ENCODE measurements at places on chromosomes 2 and 18.

DNA sequence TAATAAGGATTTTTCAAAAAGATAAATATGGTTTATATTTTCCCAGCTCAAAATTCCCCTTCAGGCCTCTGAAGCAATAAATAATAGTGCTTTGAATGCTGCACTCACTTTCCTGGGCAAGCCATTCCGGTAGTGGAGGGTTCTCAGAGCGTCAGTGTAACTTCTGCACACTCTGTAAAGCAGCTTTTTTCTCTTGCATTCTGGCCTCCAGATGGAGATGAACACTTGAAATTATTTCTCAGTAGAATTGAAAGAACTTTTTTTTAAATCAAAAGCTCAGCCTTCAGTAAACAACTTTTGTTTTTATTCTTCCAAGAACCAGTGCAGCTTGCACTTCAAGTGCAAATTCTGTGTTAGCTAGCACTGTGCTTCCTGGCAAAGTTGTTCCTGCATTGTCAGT is 281.1 kb upstream of the RAB12 start:
- no peak for DNase-seq

DNA sequence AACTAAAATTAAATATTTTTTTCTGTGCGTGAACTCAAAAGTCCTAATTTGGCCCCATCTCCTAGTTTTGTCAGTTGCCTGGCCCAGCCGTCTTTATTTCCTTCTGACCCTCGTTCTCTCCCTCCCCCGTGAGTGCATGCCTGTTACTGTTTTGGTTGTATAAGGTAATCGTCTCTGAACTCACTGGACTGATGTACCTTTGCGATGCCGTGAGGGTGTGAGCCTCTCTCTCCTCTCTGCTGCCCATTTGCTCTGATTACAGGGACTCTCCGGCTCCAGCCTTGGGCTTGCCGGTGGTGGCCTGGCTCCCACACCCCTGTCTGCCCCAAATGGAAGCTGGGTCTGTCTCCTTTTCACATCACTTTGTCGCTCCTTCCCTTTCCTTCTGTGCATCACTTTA is 66.5 kb upstream of the RBM44 start:
- no peak for DNase-seq

- no peak for DNase-seq
These were observed 21.2 kb downstream of the GPC1 start for GRCh38 chr2:240456447-240457222.

GRCh38 chr2:75113231-75113869 is 86.0 kb downstream of the TACR1 start:
- no peak for DNase-seq

- no peak for DNase-seq
These were observed 833.0 kb downstream of the SLC4A3 start for GRCh38 chr2:220460257-220460985.

- no peak for DNase-seq
These were observed 113.8 kb upstream of the RGPD4 start for GRCh38 chr2:107712857-107713256.

DNA sequence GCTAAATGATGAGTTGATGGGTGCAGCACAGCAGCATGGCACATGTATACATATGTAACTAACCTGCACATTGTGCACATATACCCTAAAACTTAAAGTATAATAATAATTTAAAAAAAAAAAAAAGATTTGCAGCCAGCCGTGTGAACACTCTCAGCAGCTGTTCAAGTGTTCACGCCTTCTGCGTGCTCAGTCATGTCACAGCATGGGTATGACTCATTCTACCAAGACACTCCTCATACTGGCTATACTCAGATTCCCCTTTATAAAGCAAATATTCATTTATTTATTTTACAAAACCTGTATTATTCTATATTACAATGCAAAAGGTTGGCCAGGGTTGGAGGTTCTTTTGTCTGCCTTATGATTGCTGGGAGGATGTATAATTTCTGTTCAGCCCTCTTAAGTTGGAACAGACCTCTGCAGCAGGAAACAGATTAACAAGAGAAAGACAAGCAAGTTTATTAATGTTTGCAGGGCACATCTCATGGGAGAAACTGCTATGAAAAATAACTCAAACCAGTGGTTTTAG is 1230.6 kb upstream of the CHAC2 start:
- no peak for DNase-seq

DNA sequence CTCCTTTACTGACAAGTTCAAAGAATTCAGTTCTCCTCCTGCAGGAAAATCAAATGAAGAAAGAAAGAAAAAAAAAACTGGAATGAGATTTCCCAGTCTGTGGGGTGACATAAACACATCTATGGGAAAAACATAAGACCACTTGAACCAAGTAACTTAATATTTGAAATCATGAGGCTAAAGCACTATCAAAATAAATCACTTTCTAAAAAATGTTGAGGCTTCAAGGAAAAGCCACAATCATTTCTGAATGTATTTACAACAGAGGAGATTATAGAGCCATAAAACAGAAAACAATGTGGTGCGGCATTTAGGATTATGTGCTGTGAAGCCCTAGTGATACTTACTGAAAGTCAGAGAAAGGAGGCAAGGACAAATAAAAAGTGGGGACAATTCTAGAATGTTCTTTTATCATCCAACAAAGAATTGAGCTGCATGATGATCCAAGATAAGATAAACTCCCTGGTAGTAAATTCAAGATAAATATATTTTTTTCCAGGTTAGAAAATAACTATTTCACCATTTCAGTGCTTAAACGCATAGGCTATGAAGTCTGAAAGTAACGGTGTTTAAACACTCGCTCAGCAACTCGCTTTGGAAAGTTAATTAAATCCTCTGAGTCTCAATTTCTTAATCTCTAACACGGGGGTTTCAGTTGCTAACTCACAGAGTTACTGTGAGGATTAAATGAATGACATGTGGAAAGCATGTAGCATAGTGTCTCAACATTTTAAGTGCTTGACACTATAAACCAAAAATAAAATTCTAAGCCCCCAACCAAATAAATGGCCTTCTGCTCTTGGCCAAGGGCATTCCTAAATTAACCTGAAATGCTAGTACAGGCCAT is 288.5 kb downstream of the AGPS start:
- DNase-seq: no peak

- no peak for DNase-seq
These were observed 488.6 kb downstream of the CPS1 start for GRCh38 chr2:211045025-211045424.

DNA sequence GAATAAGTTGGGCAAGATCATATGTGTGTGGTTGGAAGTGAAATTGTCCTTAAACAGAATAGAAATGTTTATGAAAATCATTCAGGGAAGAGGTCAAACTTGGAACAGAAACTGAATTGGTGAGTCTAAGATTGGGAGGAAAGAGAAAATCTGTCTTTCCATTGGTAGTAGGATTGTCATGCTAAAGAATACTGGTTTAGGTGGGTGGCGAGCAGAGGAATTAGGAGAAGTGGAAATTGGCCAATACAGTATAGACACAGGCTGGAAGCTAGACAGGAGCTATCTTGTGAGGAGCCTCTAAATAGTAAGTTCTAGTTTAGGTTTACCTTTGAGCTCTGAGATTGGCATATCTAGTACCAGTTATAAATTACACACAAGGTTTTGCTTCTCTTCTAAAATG is 80.9 kb upstream of the KYNU start:
- no peak for DNase-seq

DNA sequence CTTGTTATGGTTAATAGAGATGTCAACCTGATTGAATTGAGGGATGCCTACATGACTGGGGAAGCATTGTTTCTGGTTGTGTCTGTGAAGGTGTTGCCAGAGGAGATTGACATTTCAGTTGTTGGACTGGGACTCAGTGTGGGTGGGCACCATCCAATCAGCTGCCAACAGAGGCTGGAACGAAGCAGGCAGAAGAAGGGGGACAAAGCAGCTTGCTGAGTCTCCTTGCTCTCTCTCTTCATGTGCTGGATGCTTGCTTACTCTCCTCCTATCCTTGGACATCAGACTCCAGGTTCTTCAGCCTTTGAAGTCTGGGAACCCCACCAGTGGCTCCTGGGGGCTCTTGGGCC is 22.2 kb upstream of the SMAD4 start:
- DNase-seq: no peak

- no peak for DNase-seq
These were observed 255.8 kb upstream of the EPAS1 start for GRCh38 chr2:46041434-46041833.

GRCh38 chr2:1993711-1994682 is 249.7 kb upstream of the PXDN start:
- no peak for DNase-seq

DNA sequence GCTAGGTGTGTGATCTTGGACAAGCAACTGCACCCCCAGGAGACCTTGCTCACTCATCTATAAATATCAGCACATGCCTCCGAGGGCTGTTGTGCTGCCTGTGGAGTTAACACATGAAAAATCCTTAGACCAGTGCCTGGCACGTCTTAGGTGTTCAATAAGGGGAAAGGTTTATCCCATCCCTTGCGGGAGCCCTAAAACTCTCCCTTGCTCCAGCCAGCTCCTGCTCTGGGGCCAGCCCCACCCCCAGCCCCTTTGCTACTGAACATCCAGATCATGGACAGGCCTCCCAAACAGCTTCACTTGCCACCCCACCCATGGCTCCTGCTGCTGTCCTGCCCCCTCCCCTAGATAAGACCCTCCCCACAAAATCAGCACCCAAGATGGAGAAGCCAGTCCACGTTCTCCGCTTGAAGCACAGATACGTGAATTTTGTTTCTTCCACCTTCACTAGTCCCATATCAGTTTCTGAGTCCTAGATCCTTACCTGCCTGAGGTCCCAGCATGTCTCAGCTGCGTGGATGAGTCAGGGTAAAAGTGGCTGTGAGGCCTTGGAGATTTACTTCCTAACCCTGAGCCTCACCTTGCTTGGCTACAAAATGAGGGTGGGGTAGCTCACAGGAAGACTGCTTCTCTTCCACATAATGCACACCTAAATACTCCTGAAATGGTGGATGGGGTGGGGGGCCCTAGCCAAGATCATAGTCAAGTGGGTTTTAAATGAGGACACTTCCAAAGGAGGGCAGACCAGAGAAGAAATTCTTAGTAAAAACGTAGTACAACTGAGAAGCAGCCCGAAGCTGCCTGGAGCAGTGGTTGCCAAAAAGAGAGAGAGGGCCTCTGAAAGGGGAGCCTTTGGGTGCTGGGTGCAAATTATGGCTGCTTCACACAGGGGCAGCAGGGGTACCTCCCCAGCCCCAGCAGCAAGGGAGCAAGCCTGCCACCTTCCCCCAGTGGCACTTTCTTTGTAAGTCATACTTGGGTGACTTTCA is 40.4 kb downstream of the C1QL2 start:
- DNase-seq: no peak

DNA sequence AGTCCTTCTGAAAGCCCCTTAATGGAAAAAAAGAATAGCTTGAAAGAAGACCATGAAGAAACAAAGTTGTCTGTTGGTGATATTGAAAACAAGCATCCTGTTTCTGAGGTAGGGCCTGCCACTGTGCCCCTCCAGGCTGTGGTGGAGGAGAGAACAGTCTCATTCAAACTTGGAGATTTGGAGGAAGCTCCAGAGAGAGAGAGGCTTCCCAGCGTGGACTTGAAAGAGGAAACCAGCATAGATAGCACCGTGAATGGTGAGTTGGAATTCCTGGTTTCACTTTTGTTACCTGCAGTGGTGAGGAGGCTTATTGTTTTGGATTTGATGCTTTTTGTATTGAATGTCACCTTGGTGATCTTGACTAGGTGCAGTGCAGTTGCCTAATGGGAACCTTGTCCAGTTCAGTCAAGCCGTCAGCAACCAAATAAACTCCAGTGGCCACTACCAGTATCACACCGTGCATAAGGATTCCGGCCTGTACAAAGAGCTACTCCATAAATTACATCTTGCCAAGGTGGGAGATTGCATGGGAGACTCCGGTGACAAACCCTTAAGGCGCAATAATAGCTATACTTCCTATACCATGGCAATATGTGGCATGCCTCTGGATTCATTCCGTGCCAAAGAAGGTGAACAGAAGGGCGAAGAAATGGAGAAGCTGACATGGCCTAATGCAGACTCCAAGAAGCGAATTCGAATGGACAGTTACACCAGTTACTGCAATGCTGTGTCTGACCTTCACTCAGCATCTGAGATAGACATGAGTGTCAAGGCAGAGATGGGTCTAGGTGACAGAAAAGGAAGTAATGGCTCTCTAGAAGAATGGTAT is 13.3 kb downstream of the SLC20A1 start:
- no peak for DNase-seq

DNA sequence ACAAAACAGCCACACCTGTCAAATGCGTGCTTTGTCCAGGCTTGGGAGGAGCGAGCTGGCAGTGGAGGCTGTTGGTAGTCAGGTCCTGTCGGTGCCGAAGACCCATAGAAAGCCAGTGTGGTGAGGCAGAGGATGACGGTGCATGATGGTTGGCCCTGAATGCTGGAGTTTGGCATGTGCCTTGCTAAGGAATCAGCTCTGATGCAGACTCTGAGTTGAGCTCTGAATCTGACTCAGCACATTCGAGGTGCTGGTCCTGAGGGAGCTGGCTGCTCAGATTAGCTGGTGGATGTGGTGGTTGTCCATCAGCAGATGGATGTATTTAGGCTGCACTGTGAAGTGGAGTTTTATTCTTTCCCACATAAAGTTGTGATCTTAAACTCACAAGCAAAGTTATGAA is 111.3 kb downstream of the ARHGEF4 start:
- no peak for DNase-seq

- DNase-seq: no peak
These were observed 25.7 kb downstream of the CCBE1 start for GRCh38 chr18:59671551-59671950.

- DNase-seq: no peak
These were observed 178.2 kb upstream of the PXDN start for GRCh38 chr2:1922402-1923025.

DNA sequence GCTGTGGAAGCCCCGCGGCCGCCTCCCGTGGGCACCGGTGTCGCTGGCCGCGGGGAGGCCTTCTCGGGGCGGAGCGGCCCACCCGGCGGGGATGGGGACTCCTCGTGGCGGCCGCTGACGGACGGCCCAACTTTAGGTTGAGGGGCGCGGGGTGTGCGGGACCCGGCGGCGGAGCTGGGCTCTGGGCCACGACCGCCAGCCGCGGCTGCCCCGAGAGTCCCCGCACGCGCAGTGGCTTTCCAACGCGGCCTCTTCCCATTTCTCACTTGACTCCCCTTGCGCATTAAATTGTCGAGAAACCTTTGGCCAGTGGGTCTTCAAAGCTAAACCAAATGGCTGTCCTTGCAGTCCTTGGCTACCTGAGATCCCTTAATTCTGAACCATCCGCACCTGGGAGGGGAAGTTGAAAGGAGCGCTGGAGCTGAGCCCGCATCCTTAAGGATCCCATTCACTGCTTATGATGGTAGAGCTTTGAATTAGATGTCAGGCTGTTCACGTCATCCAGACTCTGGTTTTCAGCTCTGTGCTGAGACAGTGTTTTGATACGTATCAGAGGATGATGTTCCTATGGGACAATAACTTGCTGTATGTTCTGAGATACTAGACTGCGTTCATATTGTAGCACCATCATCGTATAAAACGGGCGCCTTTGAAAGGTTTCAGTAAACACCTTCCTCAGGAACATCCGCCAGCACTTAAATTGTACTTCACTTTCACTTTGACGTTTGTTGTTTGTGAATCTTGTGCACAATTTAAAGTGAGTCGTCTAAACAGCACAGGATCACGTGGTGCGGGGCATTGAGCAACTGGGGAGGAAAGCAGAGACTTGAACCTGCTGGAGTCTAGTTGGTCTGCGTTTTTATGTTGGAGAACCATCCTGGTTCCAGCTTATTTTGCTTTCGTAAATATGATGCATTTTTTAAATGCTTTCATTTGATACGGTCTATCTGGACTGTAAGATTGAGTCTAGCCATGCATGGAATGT is 874 bp downstream of the CLIP4 start:
- DNase-seq: peak; percentile 78

- DNase-seq: peak; percentile 45
These were observed 670 bp upstream of the MOCOS start for GRCh38 chr18:36186461-36187192.
